ENCODE measurements at places on chromosomes 7 and 10. TPM values are rescaled to one million over a fixed set of nuclear protein-coding genes. Genes with fewer than 3 reads are reported as not detected.

PAX4 gene
- total RNA-seq = 1.6 TPM

PIK3AP1 gene
- 13.0 TPM for total RNA-seq

FGL2 gene
- total RNA-seq = 18.8 TPM

PRPS1L1 gene
- not detected for total RNA-seq

BTBD16 gene
- total RNA-seq = 0.14 TPM

ZEB1 gene
- total RNA-seq = 24.9 TPM

PITRM1 gene
- 54.0 TPM for total RNA-seq

NUTM2E gene
- total RNA-seq = not detected

ASB4 gene
- total RNA-seq = 0.56 TPM

CTAGE6 gene
- total RNA-seq = 0.22 TPM

TMEM140 gene
- total RNA-seq = 18.3 TPM

RBP3 gene
- total RNA-seq = not detected

BLNK gene
- 22.1 TPM for total RNA-seq

SLC29A4 gene
- total RNA-seq = 23.4 TPM

SPDYE9 gene
- not detected for total RNA-seq

PRKCQ gene
- total RNA-seq = 0.89 TPM

TMEM254 gene
- 31.2 TPM for total RNA-seq

HOXA11 gene
- total RNA-seq = 3.1 TPM

EMX2 gene
- not detected for total RNA-seq

CLRN3 gene
- total RNA-seq = 155 TPM

NAT16 gene
- total RNA-seq = not detected

PNLIPRP1 gene
- total RNA-seq = 0.50 TPM

ZNF485 gene
- total RNA-seq = 3.4 TPM

DRGX gene
- total RNA-seq = 0.11 TPM

CPXM2 gene
- 11.6 TPM for total RNA-seq

HIPK2 gene
- 37.8 TPM for total RNA-seq

ZPBP gene
- total RNA-seq = not detected

GJD4 gene
- not detected for total RNA-seq

NOS3 gene
- total RNA-seq = 5.4 TPM

GBX1 gene
- total RNA-seq = not detected

IFIT1B gene
- not detected for total RNA-seq

COBL gene
- 75.7 TPM for total RNA-seq

SKIDA1 gene
- not detected for total RNA-seq

NUTM2D gene
- 7.1 TPM for total RNA-seq

WEE2 gene
- total RNA-seq = not detected

TRIM8 gene
- total RNA-seq = 64.0 TPM

MGMT gene
- total RNA-seq = 16.1 TPM

CDK14 gene
- total RNA-seq = 5.5 TPM

DDX21 gene
- 44.6 TPM for total RNA-seq

WDR11 gene
- 46.5 TPM for total RNA-seq

CHCHD3 gene
- total RNA-seq = 69.3 TPM

SP8 gene
- total RNA-seq = not detected

LIPF gene
- not detected for total RNA-seq

ADARB2 gene
- total RNA-seq = 0.73 TPM

PLAU gene
- total RNA-seq = 7.1 TPM

KCNK18 gene
- total RNA-seq = not detected

GPR15LG gene
- 621 TPM for total RNA-seq

FAM25G gene
- 2.9 TPM for total RNA-seq

BRAT1 gene
- 21.8 TPM for total RNA-seq

VAX1 gene
- not detected for total RNA-seq

C10orf120 gene
- not detected for total RNA-seq

GPR141 gene
- total RNA-seq = 0.40 TPM

TCAF2 gene
- 0.89 TPM for total RNA-seq

SERPINE1 gene
- total RNA-seq = 1.8 TPM

ZNF487 gene
- total RNA-seq = 5.9 TPM

SLC26A4 gene
- 0.08 TPM for total RNA-seq
